ENCODE measurements at places on chromosomes 11 and 22. TPM values are rescaled to one million over a fixed set of nuclear protein-coding genes. Genes with fewer than 3 reads are reported as not detected.

The OR51B2 gene
- total RNA-seq, result not detected

The OR2AG2 gene
- total RNA-seq, result under 0.01 TPM

The CHRM1 gene
- total RNA-seq, result not detected

The ZNF74 gene
- total RNA-seq, result 19.6 TPM

The PARVG gene
- total RNA-seq, result not detected

The CDK2AP2 gene
- total RNA-seq, result 18.5 TPM

The P2RX6 gene
- not detected for total RNA-seq

The OR5D18 gene
- not detected for total RNA-seq

The PRG3 gene
- total RNA-seq, result not detected

The NRIP3 gene
- total RNA-seq, result 4.1 TPM

The PHLDB1 gene
- 10.2 TPM for total RNA-seq

Measured in tracheal epithelial cell (primary cell).